WERI-Rb-1 (cell line): ENCODE measurements at places on chromosomes 2 and 18.

- DNase-seq = peak; percentile 63
Measured at GRCh38 chr18:9810994-9811705, 74.6 kb upstream of the TXNDC2 start.

- DNase-seq = no peak
Measured at GRCh38 chr2:69143748-69144360, 130.9 kb downstream of the ANTXR1 start.

GRCh38 chr2:133135035-133135654 is 433.1 kb downstream of the NCKAP5 start:
- DNase-seq = no peak

DNA sequence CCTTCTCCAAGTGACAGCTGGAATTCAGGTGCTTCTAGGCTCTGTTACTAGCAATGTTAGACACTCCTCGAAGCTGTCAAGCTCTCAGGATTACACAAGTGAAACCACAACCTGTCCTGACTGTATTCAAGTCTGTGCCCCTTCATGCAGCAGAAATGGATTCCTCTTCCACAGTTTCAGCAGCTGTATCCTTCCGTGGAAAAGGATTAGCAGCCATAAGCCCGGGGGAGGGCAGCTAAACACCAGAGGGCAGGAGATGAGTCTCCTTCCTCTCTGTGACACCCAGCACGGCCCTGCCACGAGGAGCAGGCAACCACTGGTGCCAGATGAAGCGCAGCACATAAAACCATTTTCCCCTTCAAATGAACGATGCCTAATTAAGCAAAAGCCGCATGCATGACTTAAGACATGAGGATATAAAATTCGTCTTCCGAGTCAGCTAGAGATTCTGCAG is 1.2 kb downstream of the ST3GAL5 start:
- DNase-seq = peak; percentile 73

GRCh38 chr2:178391701-178392100 is 59.3 kb downstream of the PRKRA start:
- DNase-seq = no peak

DNA sequence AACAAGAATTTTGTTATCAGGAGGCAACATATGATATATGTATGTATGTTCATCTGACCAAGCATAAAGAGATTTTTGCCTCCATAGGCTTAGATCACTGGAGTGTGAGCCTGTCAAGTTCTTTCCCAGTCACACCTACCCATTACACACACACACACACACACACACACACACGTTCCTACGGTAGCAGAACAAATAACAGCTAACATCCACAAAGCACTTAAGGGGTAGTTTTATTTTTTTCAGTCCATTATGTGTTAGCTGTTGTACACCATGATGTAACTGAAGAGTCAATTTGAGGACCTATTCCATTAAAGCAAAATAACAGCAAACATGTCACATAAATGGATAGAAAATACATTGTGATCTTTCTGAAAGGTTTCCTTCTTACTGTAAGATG is 39.5 kb downstream of the UGP2 start:
- no peak for DNase-seq

DNA sequence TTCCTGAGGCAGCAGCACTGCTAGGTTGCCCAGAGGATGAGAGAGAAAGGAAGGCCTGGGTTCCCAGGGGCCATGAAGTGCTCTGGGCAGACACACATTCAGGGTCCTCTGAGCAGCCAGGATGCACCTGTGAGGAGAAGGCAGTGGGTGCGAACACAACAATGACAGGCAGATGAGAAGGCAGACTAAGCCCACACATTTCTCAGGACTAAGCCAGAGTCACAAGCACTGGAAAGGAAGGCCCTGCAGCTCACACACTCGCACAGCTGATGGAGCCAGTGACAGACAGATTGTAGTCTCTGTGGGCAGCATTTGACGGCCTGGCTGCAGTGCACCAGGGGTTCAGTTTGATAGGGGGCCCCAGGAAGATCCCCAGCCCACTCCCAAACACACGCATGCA is 61.8 kb downstream of the ARHGEF4 start:
- no peak for DNase-seq

GRCh38 chr2:168307379-168307778 is 60.0 kb upstream of the STK39 start:
- DNase-seq = no peak

- DNase-seq = no peak
Measured at GRCh38 chr2:207603486-207603885, 21.7 kb downstream of the METTL21A start.

DNA sequence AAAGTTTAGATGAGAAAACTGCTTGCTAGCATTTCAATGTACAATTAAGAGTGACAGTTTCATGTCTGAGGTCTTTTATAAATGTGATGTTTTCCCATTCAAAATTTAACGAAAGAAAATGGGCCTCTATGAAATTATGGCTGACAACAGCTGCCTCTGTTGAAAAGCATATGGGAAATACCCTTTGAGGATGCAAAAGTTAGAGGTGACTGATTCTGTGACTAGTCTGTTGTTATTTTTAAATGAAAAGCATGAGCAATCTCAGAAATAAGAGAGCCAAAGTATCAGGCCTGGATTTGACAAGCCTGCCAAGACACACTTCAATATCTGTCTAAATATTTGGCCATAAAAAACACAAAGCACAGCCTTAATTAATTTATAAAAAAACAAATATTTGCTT is 580.8 kb downstream of the ERBB4 start:
- no peak for DNase-seq

DNA sequence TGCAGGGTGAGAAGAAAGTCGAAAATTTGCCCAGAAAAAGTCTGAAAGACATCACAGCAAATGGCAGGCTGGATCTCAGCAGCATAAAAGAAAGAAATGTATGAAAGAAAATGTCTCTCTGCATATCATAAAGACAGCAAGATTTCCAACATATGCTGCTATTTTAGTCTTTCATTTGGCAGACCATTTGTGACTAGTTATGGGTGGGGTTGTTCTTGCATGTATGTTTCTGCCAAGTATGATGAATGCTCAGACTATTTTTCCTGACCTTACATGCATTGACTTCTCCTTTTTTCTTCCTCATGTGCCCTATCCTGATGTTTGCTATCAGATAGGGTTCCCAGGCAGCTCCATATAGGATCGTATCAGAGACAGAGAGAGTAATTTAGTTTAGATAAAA is 58.5 kb upstream of the PARD3B start:
- no peak for DNase-seq

- no peak for DNase-seq
Measured at GRCh38 chr18:79218605-79219190, 149.5 kb downstream of the ATP9B start.

DNA sequence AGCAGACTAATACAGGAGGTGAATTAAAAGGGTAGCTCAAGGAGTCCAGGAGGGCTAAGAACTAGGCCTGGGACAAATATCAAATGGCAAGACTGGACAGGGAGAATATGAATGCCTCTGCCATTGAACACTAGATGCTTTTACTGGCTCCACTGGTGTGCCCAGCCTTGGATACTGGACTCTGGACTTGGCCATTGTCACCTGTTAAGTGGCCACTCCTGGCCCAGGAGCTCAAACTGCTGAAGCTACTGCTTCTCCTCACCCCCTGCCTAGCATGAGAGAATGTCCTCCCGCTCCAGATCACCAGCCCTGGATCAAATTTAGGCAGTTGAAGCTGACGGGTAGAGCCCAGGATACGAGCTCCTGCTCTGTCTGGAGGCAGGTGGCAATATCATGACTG is 170.8 kb downstream of the DDX1 start:
- no peak for DNase-seq

DNA sequence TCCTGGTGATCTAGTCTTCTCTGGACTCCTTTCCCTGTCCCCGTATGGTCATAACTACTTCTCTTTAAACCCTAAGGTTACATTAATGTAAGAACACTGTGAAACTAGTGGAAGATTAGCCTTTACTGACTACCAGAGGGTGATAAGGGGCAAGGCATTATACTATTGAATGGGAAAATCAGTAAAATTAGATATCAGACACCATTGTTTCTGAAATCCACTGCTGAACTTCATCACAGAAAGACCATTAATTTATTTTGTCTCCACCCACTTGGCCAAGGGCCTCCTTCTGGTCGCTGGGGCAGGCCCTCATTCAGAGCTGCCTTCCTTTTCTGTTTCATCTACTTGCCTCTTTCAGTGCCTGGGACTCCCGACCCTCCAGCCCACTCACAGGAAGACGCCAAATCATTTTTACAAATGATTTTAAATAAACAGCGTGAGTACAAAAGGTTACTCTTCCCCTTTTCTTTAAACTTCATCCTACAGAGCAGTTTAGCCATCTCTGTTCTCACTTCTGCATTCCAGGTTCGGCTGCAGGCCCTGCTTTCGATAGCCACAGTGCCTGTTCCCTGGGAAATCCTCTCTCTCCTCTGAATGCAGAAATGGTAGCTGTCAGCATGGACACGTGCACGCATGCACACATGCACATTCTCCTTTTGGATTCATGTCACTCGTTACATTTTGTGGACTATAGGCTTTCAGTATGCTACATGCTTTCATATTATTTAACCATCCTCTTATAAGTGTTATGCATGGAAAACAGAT is 70.3 kb upstream of the DOCK10 start:
- no peak for DNase-seq

- peak; percentile 12 for DNase-seq
Measured at GRCh38 chr2:26675651-26676255, 16.8 kb upstream of the KCNK3 start.

DNA sequence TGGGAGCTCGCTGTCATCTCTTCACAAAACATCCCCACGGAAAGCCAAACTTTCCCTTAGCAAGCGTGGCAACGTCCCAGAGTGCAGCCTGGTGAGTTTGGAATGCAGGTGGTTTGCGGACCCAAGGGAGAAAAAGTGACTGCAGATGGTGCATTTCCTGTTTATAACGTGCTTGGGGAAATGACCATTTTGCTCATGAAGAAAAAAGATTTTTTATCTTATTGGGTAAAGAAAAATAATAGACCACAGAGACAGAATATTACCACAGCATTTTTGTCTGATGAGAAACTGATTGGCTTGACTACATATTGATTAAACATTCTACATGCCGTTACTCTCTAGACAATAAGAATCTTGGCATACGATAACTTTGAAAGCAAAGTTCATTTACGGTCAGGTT is 136.5 kb downstream of the COPS8 start:
- DNase-seq = no peak

DNA sequence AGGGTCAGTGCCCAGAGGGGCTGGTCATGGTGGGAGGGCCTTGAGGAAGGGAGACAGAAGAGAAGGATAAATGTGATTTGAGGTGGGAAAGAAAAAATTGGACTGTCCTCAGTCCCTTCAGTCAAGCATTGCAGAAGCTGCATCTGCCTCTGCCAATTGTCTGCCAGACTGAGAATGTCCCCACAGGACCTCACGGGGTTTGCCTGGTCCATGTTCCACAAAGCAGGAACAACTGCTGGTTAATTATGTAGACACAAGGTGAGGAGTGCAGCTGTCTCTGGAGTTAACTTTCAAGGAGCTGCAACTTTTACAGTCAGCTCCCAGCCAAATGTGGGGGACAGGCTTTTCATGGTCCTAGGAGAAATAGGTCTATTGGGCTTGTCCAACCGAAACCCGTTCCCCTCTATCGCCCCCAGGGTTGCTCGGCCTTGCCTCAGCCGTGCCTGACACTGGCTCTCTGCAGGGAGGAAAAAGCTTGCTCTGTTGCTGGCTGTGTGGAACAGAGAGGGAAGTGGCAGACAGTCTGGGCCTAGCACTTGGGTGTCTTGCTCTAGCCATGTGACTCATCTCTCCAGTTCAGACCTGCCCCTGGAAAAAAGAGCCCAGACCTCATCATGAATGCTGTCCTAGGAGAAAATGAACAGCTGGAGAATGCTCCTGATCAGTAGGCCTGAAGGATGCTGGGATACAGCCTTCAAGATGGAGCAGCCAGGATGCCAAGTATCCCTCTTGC is 31.1 kb upstream of the PAX8 start:
- DNase-seq = no peak

GRCh38 chr18:26356045-26356785 is 130.0 kb downstream of the TAF4B start:
- DNase-seq = no peak

- DNase-seq = no peak
Measured at GRCh38 chr2:196520605-196521004, 118.9 kb upstream of the CCDC150 start.

DNA sequence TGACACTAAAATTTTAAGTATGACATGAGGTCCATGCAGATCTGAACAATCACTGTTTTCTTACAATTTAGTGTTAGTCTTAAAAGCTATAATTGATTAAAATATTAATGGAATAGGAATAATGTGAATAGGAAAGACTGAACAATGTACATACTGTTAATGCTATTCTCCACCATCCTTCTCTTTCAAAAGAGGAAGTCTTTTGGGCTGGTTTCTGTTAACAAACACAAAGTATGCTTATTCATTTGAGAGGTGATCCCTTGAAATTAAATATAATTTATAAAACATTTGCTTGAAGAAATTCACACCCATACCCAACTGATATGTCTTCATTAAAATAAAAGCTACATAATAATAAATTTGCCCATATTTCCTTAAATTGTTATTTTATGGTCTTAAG is 2.3 kb downstream of the STPG4 start:
- DNase-seq = no peak

DNA sequence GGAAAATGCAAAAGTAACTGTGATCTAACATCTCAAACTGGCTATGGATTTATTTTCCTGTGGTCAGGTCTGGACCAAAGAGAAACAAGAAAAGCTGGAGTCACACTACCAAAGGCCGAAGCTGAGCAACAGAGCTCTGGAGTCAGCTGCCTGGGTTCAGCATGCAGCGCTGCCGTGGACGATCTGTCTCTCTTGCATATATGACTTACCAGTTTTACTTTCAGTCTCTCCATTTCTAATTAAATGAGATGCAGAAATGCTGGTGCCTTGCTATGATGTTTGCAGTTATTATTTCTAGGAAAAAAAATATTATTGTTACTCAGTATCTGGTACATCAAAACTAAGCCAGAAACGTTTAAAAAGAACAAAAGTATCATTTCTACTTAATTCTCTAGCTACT is 813.2 kb downstream of the RNF144A start:
- no peak for DNase-seq

GRCh38 chr2:215149060-215149459 is 10.6 kb upstream of the ABCA12 start:
- DNase-seq = no peak

DNA sequence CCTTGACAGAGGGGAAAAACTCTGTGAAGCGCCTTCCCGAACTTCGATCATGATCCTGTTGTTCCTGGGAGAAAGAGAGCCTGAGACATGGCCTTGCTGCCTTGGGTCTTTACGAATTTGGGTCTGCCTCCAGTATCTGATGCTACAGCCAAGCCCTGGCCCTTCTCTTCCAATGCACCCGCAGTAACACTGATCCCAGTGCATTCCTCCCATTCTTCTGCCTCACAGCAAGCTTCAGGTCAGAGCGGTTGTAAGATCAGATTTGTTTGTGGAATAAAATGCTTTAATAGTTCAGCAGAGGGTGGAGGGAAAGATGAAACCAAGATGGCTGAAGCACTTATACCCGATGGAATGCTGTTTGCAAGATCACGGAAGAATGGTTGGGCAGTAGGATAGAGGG is 196.7 kb upstream of the SIX2 start:
- no peak for DNase-seq

- DNase-seq = no peak
Measured at GRCh38 chr2:102657770-102658169, 38.4 kb downstream of the SLC9A2 start.
